T-helper 2 cell (primary cell): ENCODE measurements at places on chromosomes 7 and 10.

DNA sequence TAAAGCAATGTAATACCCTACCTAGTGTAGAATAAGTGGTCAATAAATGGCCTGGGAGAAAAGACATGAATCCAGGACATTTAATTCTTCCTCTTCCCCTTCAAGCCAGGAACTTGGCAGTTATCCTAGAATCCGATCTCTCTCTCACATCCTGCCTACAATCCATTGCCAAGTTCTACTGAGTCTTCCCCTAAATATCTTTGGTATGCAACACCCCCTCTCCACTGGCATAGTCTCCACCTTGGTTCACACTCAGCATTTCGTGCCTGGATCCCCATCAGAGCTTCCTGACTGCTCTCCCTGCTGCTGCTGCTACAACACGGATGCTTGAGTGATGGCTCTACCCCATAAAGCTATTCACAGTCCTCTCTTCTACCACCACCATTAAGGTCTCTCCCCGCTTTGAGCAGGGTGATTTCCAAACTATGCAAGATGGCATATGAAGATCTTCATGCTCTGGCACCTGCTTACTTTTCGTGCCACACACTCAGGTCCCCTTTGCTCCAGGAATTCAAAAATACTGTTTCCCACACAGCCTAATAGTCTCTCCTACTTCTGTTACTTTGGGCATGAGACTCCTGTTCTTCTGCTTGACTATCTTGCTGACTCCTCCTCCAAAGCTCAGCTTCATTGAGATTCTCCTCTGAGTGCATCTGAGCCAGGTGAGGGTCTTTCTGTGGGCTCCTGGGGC, 4.8 kb downstream of the ANK3 start:
- no peak for DNase-seq

DNA sequence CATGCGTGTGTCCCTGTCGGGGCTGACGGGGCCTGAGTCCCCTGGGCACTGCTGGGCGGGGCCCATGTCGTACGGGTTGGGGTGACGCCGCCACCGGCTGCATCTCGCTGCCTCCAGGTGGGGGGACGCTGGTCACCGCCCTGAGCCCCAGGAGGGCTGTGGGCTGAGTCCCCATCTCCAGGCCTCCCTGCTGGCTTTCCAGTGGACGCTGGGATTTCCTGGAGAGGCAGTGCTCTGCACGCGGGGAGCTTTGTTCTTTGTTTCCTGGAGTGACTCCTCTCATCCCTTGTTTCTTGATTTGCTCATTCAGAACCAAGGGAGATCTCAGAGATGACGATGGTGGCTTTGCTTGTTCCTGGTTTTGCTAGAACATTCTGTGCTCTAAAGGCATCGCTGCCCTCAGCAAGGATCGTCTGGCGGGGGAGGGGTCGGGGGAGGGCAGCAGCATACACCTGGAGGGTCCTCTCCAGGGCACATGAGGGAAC, 21.0 kb downstream of the PWWP2B start:
- DNase-seq, result no peak

GRCh38 chr7:99827040-99827778, 604 bp upstream of the CYP3A43 start:
- DNase-seq, result no peak

DNA sequence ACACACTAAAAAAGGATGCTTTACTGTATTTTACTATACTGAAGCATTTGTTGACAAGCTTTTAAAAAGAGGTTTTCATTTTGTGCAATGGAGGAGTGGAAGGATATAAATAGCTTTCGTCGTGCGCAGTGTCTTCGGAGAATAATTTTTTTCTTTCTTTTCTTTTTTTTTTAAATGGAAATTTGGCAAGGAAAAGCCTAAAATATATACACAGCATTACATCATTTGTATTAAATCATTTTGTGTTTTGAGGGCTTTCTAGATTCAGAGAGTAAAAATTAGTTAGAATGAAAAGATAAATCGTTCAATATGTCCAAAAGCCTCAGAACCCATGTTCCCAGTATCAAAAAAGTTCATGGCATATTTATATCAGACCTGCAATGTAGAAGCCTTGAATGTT, 150.2 kb upstream of the FERD3L start:
- no peak for DNase-seq

GRCh38 chr7:37245590-37245989, 203.1 kb downstream of the ELMO1 start:
- no peak for DNase-seq

DNA sequence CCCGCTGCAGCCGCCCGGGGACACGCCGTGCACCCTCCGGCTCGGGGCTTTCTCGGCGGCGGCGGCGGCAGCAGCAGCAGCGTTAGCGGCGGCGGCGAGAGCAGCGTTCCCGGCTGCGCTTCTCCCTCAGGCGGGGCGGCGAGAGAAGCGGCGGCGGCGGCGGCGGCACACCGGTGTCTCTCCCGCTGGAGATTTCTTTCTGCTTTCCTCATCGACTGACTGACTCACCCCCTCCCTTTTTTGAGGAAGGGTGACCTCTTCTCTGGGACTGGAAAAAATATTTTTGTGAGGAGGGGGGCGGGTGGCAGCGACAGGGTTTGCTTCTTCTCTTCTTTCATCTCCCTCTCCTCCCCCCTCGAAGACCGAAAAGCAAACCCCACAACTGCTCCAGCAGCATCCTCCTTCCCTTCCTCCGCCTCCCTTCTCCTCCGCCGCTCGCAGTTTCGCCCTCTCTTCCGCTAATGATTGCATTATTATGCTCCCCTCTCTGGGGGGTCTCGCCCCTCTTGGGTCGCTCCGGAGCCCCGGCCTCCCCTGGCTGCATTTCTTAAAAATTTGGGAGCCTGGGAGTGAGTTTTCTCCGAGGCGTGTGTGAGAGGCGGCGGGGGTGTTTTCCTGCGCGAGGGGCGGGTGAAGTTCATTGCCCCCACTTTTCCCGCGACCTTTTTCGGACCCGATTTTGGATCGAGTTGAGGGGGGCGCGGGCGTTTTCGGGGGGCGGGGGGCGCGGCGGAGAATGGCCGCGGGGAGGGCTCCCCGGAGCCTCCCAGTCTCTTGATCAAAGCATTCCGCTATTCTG, 411 bp downstream of the AUTS2 start:
- DNase-seq, result no peak

DNA sequence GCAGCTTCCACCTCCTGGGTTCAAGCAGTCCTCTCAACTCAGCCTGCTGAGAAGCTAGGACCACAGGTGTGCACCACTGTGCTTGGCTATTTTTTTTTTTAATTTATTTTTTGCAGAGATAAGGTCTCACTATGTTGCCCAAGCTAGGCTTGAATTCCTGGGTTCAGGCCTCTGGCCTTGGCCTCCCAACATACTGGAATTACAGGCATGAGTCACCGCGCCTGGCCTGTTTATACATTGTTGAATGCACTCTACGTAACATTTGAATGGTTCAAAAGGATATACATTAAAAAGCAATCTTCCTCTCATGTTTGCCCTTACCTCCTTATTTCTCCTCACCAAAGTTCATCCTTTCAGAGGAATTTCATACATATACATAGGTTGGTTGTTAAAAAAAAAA, 7.2 kb upstream of the SNX10 start:
- DNase-seq, result no peak

DNA sequence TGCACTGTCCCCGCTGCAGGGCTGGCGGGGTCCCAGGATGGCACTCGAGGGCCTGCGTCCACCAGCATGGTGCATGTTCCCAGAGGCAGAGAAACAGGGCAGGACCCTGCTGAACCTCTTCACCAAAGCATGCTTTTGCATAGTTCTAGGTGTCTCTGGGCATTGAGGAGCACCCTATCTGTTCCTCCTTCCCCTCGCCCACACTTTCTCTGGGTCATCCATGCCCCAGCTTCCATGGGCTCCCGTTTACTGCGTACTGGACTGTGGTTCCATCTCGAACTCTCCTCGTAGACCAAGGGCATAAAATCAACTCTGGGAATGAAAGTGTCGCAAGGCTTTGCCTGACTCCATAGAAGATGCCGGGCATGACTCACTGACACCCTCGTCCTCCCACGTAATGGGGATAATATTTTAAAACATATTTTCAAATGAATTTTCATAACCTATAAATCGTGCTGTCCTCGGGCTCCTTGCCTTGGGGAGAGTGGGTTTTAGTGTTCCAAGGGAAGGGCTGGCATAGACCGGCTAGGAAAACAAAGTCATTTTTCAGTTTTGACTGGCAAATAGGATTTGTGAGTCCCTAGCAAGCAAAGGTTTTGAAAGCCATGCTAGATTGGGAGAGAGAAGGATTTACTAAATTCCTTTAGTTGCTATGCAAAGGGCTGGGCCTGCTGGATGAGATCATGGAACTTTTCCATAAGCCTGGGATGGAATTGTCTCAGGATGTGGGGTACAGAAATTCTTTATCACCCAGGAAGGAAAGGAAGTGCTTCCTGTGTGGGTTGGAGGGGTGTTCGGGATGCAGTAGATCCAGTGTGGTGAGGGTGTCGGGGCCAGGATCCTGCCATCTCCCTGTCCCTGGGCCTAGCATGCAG, 498.7 kb upstream of the MKI67 start:
- DNase-seq, result no peak

DNA sequence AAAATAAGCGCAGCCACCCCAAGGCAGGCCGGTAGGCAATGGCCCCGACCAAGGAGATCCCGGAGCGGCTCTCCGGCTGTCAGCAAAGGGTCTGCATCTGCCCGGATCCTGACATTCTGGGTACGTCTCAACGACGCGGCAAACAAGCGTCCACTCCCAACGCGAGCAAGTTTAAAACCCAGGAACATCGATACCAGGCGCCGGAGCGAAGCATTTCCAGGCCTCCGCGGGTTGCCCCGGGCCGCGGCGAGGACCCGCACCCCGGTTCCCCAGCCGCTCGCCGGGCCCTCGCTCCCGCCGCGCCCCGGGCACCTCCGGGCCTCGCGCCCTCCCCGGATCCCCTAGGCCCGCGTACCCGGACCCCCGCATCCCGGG, 453 bp downstream of the URGCP start:
- DNase-seq, result no peak

GRCh38 chr7:134084488-134085144, 42.5 kb upstream of the LRGUK start:
- no peak for DNase-seq

DNA sequence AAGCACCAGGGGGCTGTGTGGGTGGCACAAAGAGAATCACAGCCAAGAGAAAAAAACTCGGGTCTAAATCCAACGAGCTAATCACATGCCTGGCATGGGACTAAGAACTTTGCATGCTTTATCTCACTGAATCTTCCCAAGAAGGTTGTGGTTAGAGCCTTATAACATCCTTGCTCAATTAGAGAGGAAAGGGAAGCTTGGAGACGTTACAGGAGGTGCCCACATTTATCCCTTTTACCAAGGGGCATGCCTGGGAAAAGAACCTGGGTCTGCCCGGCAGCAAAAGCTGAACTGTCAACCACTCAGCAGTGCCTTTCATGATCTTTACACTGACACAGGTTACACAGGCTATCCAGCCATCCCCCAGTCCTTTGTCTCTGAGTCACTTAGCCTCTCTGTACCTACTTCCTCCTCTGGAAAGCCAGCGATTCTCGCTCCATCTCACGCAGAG, 190.1 kb downstream of the PRPF18 start:
- DNase-seq, result no peak

GRCh38 chr7:87797798-87798403, 78.3 kb downstream of the SLC25A40 start:
- peak; percentile 55 for DNase-seq

DNA sequence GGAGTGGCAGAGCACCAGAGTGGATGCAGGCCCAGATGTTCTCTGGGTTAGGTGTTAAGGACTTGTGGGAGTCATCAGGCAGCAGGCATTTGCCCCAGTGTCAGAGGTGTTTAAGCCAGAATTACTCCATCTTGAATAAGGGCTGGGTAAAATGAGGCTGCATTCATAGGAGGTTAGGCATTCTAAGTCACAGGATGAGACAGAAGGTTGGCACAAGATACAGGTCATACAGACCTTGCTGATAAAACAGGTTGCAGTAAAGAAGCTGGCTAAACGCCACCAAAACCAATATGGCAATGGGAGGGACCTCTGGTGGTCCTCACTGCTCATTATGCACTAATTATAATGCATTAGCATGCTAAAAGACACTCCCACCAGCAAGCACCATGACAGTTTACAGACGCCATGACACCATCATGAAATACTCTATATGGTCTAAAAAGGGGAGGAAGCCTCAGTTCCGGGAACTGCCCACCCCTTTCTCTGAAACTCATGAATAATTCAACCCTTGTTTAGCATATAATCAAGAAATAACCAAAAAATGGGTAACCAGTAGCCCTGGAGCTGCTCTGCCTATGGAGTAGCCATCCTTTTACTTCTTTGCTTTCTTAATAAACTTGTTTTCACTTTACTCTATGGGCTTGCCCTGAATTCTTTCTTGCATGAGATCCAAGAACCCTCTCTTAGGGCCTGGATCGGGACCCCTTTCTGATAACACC, 882 bp upstream of the LRRC61 start:
- DNase-seq, result peak; percentile 23

DNA sequence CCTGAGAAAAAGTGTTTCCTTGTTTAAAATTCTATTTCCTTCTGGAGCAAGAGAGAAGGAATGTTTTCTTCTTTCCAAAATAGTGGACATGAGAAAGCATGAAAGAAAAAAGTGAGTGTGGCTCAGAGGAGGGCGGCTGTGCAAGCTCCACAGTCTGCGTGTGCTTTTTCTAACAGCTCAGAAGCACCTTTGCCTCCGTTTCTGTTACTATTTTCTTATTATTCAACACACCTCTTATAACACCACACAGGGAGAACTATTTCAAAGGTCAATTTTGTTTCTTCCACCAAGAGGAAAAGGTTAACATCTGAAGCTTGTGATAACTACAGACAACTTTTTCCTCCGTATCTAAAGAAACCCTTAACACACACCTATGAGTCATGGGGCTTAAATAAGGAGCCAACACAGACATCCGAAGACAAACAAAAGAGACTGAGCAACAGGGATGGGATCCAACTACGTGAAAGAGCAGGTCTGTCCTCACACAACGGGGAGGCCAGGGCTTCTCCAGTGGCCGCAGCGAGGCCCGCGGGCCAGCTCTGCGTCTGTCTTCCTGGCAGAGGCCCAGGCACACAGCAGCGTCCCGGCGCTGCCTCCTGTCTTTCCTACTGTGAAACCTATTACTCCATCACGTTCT, 36.2 kb upstream of the NCAPG2 start:
- DNase-seq, result no peak

DNA sequence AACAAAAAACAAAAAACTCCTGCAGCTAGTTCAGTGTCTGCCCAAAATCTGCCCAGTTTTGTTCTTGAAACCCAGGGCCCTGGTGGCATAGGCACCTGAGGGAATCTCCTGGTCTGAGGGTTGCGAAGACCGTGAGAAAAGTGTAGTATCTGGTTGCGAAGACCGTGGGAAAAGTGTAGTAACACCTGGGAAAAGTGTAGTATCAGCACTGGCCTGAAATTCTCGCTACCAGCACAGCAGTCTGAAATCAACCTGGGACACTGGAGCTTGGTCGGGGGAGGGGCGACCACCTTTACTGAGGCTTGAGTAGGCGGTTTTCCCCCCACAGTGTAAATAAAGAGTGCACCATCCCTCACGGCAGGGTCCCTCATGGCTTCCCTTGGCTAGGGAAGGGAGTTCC, 82.5 kb upstream of the SP4 start:
- no peak for DNase-seq

GRCh38 chr10:17805921-17806577, 3.1 kb upstream of the MRC1 start:
- DNase-seq, result peak; percentile 37

GRCh38 chr10:116469437-116469836, 41.8 kb downstream of the PNLIPRP3 start:
- DNase-seq, result no peak

GRCh38 chr7:141700848-141701371, 1.1 kb downstream of the DENND11 start:
- no peak for DNase-seq

GRCh38 chr10:124500757-124501156, 39.1 kb downstream of the LHPP start:
- DNase-seq, result no peak

- no peak for DNase-seq
These were observed 736.4 kb upstream of the PHF14 start for GRCh38 chr7:10237306-10237705.
